Astrocyte of the spinal cord (primary cell): ENCODE measurements at places on chromosomes 5 and 9.

- no peak for DNase-seq
Observed at GRCh38 chr9:121059513-121059912, 9.4 kb upstream of the C5 start.

GRCh38 chr9:135049460-135049859, 38.0 kb upstream of the OLFM1 start:
- no peak for DNase-seq

GRCh38 chr9:117494401-117495090, 79.7 kb upstream of the ASTN2 start:
- DNase-seq = peak; percentile 13

DNA sequence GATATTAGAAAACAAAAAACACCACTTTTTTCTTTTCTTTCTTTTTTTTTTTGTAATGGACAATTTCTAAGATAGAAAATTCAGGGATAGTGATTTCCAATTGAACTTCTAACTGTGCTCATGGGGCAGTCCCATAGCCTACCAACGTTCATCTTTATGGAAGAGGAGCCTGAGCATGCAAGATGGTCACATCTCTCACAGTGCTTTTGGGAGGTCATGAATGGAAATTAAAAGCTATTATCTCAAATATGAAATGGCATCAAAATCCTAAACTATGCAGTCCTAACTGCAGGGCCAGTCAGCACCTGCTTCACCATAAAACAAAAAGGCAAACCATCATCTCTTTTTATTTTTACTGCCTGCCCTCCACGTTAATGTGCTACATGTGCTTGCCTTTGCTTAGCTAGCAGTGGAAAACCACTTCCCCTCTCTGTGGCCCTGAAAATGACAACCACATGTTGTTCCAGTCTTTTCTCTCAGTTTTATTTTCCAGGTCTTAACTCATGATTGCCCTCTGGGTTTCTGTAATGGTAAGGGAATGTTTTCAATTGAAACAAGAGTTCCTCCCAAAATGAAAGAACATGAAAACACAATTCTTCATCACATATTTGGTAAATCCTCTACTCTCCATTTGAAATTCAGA, 16.7 kb downstream of the IFNB1 start:
- peak; percentile 73 for DNase-seq
